ENCODE measurements at places on chromosomes 7 and 10.
A peak's percentile ranks its signal among the peaks of the same experiment; 100 is the strongest.

GRCh38 chr10:30986053-30986555 is 45.6 kb downstream of the ZNF438 start:
- DNase-seq: no peak

- DNase-seq: no peak
Measured at GRCh38 chr7:28520074-28521015, 108.0 kb downstream of the CREB5 start.

- DNase-seq: no peak
Measured at GRCh38 chr10:132057191-132057681, 8.5 kb upstream of the JAKMIP3 start.

DNA sequence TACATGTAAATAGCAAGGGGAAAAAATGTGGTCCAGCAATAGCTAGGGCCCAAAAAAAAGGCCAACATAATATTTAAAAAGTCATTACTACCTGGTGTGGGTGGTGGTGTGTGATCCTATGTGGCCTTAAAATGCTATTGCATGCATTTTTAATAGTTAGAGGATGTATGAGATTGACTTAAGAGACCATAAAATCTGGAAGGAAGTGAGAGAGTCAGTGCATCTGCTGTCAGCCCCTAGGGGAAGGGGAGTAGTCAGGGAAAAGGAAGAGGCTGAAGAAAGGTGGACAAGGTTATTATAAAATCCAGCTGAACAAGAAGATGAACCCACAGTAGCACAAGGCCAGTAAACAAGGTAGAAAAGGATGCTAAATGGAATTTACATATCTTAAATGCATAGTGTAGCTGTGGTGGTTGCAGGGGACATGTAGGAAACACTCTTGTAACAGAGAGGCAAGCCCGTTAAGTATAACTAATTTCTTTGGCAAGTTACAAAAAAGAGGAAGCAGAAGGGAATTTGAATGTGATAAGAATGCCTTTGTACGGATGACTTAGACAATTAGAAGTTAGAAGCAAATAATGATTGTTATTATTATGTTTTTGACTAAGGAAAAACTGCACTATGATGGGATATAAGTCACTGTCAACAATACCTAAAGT is 11.9 kb upstream of the NDUFA5 start:
- no peak for DNase-seq

- DNase-seq: no peak
Measured at GRCh38 chr7:36284456-36285090, 105.1 kb upstream of the ANLN start.

- no peak for DNase-seq
Measured at GRCh38 chr7:102898532-102898859, 14.3 kb upstream of the LRRC17 start.

DNA sequence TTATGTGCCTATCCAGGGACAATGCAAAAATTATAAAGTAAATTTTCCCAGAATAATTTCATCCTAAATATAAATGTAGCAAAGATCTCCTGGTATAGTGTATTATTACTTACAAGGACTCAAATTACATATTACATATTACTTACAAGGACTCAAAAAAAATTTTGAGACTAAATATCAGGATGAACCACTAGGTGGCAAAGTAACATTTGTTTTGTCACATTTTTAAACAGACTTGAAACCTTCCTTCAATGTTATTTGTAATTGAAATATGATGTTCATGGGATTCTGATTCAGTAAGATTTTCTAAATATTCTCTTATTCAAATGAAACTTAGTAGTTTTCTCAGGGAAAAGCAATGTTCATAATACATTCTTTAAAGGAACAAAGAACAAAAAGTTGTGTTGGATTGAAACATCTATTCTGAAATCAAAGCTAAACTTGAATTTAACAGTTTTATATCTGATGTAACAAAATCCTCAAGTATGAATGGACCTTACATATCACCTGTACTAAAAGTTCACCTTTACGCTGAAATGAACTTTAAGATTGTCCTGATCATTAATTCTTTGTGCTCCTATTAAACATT is 74.3 kb upstream of the GNAI1 start:
- DNase-seq: peak; percentile 43

- DNase-seq: no peak
Measured at GRCh38 chr10:131937836-131938235, 37.0 kb downstream of the PPP2R2D start.

DNA sequence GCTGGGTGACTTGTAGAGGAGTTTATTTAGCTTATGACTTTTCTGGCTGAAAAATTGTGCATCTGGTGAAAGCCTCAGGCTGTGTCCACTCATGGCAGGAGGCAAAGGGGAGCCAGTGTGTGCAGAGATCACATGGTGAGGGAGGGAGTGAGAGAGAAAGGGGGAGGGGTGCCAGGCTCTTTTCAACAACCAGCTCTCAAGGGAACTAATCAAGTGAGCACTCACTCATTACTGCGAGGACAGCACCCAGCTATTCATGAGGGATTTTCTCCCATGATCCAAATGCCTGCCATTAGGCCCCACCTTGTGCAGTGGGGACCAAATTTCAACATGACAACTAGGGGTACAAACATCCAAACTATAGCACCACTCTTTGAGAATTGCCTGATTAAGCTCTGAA is 590.2 kb downstream of the MAGI2 start:
- no peak for DNase-seq

- peak; percentile 55 for DNase-seq
Measured at GRCh38 chr7:27210441-27211083, 10.7 kb upstream of the HOXA13 start.

DNA sequence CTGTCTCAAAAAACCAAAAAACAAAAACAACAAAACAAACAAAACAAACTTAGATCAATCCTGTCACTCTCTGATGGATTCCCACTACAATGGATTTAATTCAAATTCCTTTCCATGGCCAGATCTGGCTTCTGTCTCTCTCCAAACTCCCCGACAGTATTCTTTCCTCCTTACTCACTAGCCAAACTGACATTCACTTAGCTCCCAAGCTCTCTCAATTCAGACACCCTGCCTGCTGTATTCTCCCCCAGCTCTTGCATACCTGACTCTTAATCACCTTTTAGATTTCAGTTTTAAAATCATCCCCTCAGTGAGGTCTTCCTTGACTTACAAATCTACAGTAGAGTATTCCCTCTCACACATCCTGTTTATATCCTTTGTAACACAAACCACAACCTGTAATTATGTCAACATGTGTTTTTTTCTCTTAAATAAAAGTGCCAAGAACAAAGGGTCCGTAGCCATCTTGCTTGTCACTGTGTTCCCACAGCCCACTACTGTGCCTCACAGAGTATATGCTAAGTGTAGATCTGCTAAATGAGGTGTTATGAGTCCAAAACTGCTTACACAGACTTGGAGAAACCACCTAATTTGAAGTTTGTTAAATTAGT is 14.4 kb downstream of the HERPUD2 start:
- no peak for DNase-seq

DNA sequence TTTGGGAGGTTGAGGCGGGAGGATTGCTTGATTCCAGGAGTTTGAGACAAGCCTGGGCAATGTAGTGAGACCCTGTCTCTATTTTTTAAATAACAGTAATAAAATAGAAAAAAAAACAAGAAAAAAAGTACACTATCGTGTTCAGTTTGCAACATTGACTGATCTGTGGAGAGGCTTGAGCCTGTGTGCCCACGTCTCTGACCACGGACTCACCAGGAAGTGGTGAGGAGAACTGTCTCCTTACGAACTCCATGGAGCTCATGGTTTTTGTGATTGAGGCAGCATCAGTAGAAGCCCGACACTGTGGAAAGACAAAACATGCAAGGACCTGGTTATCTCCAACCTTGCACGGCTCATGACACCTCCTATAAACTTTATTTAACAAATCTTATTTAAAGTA is 23.9 kb upstream of the DNAJB6 start:
- DNase-seq: no peak

- no peak for DNase-seq
Measured at GRCh38 chr10:130875897-130876472, 435.5 kb downstream of the TCERG1L start.

DNA sequence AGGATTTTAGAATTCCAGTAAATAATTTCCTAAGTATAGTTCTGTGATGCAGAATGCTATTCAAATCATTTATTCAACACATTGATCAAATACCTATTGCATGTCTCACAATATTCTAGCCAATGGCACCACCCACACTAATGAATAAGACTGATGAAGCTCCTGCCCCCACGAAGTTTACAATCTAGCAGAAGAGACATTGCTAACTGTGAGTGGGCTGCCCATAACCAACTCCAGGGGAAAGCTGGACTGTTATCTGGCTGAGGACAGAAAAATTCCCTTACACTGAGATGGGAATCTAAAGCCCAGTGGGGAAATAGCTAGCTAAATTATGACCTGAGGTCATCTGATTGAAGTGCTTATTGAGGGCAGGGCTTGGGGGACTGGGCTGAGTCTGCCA is 128.8 kb upstream of the LYZL2 start:
- DNase-seq: no peak

- no peak for DNase-seq
Measured at GRCh38 chr7:149261316-149261828, 624 bp upstream of the ZNF783 start.

- DNase-seq: no peak
Measured at GRCh38 chr7:13540429-13540828, 449.0 kb downstream of the ETV1 start.

GRCh38 chr10:8449909-8450308 is 395.4 kb downstream of the GATA3 start:
- DNase-seq: no peak

GRCh38 chr7:27324246-27324645 is 81.6 kb downstream of the EVX1 start:
- DNase-seq: no peak

GRCh38 chr7:149735181-149735602 is 38.2 kb downstream of the ZNF467 start:
- DNase-seq: no peak

DNA sequence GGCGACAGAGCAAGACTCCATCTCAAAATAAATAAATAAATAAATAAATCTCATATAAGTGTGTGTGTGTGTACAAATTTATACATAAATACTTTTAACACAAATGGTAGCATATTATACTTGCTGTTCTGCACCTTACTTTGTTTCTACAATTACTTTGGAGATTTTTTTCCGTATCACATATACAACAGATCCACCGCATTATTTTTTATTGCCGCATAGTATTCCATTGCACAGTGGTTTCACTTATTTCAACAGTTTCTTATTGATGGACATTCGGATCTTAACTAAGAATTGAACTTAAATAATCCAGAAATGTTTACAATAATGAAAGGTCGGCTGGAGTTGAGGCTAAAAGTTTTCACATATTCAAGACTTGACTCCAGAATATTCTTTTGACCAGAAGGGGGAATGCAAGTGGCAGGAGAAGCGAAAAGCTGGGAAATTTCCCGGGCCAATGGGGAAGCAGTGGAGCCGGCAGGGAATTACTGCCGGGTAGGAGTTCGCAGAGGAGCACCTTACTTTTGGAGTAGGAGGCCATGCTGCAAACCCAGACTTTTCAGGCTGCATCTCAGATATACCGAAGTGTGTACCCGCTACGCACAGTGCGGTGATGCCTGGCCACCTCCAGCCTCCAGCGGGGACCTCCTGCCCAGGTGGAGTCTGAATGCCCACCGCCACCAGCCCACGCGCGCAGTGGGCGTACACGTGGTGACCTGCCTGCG is 415 bp upstream of the CNNM1 start:
- no peak for DNase-seq

DNA sequence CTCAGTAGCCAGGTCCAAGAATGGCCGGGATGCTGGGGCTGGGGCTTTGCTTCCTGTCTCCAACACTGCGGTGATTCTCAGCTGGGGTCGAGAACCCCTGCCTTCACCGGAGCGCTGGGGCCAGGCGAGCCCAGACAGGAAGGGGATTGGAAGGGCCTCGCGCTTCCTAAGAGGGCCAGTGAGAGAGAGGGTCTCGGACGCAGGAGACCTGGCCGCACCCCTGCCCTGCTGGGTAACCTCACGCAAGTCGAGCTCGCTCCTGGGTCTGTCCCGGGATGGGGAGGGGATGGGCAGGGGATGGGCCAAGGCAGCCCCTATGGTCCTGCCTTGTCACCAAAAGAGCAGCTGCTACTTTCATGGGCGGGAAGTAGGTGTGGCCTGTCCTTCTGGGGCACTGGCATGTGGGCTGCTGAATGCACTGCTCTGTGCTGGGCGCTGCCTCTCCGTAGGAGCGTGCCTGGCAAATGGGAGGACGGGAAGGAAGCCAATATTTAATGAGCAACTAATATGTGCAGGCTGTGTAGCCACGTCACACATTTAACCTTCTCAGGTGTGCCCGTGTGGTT is 20.0 kb downstream of the KCNK18 start:
- DNase-seq: no peak

GRCh38 chr7:88167223-88167622 is 52.6 kb downstream of the SRI start:
- no peak for DNase-seq

- no peak for DNase-seq
Measured at GRCh38 chr7:2617325-2617905, 14.4 kb upstream of the TTYH3 start.

DNA sequence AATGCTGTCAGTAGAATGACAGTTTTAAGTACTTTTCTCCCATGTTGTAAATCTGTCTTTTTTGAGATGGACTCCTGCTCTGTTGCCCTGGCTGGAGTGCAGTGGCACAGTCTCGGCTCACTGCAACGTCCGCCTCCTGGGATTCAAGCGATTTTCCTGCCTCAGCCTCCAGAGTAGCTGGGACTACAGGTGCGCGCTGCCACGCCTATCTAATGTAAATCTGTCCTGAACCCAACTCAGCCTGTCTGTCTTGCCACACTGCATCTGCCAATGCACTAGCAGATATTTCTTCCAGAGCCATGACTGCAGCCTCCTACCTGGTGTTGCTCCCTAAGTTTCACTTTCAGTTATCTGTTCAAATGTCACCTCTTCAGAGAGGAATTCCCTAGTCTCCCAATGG is 264.1 kb downstream of the PHF14 start:
- DNase-seq: no peak

- peak; percentile 88 for DNase-seq
Measured at GRCh38 chr7:12715372-12716133, 28.1 kb downstream of the ARL4A start.

- no peak for DNase-seq
Measured at GRCh38 chr10:8037199-8037801, 17.2 kb upstream of the GATA3 start.

DNA sequence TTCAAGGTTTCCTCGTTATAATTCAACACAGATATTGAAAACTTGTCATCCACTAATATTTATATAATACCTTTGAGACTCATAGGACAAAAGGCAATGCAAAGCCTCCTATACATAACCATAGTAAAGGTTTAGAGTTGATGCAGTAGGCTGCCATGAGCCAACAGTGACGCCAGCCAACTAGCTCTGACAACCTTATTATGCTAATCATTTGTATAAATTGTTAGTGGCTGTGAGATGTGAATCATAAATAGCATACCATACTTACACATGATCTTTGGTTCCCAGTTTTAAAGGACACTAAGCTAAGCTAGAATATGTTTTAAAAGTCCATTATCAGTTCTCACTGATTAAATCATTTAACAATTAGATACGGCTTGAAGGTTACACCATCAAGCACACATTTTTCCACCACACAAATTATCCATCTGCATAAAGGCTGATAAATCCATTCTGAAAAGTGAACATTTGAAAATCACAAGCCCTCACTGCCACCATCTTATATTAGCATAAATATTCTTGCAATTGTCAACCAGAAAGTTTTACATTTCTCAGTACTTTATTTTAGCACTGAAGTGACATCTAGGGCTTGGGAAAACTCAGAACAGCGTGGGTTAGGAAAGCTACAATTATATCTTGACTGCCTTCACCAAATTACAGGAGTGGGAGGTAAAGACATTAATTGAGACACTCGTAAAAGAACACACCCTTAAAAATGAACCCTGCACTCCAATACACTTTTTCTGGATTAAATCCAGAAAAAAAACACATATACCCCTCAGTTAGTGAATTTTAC is 30.7 kb downstream of the COA1 start:
- no peak for DNase-seq

- DNase-seq: no peak
Measured at GRCh38 chr10:803041-803741, 113.7 kb upstream of the DIP2C start.

- DNase-seq: no peak
Measured at GRCh38 chr7:21754963-21755362, 190.7 kb downstream of the CDCA7L start.

Data from kidney capillary endothelial cell (primary cell).